ENCODE measurements at places on chromosomes 12 and 14.

- peak; percentile 71 for DNase-seq
Measured at GRCh38 chr14:91745344-91745743, 13.5 kb upstream of the CATSPERB start.

- no peak for DNase-seq
Measured at GRCh38 chr14:20332431-20332787, 670 bp downstream of the CCNB1IP1 start.

DNA sequence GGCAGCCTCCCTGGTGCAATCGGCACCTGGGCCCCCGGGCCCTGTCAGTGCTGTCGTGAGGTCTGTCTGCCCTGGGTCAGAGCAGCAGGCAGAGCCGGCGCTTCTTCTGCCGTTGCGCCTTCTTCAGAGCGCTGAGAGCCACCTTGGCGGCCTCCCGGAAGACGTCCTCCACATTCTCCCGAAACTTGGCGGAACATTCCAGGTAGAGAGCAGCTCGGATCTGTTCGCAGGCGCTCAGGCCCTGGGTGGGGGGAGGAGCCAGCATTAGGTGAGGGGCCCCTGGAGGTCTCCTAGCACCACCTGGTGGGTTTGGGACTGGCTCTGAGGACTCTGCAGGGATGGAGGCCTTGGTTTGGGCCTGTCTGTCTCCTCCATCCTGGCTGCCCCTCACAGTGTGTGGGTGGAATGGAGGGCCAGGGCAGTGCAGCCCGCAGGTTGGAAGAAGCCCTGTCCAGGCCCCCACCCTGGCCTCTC is 14.0 kb downstream of the RHOF start:
- DNase-seq, result no peak

DNA sequence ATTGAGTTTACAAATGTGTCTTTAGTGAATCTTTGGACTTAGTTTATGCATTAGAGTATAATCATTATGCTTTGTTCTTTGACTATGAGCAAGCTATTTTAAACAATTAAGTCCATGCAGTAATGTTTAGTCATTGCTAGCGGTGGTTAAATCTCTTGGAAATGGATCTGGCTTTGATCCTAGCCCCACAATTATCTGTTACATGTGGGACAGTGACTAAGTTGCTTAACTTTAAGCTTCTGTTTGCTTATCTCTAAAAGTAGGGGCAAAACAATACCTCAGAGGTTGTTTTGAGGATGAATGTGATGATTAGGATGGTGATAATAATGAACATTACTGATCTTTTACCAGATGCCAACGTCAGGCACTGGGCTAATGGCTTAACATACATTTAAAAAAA is 124.2 kb downstream of the NPAS3 start:
- no peak for DNase-seq

DNA sequence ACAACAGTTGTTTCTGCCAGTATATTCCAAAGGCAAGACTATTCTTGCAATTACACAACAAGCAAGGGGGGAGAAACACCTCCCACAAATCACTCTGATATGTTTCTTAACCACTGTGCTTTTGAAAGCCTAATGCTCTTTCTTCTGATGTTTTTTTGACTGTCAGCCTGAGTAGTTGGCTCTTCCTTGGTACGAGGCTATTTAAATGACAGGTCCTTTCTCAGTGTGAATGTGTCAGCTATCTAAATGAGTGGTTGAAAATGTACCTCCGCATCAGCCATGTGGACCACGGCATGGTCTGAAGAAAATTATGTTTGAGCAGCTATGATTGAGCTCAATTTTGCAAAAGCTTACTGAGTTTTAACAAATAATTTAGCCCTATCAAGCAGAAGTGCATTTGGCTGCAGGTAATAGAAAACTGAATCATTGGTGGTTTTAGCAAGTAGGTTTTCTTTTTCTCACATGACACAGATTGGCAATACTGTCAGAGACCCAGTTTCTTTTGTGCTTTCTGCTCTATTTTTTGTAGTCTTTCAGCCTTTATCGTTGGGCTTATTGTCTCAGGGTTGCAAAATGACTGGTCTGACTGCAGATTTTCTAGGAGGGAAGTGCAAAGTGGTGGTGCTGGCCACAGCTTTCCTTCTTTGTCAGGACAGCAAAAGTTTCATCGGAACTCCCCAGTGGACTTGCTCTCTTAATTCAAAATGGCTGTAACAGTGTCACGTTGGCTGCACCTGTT is 162.8 kb downstream of the RGS6 start:
- DNase-seq, result no peak

- DNase-seq, result peak; percentile 74
Measured at GRCh38 chr12:1130164-1130563, 139.1 kb downstream of the ERC1 start.

DNA sequence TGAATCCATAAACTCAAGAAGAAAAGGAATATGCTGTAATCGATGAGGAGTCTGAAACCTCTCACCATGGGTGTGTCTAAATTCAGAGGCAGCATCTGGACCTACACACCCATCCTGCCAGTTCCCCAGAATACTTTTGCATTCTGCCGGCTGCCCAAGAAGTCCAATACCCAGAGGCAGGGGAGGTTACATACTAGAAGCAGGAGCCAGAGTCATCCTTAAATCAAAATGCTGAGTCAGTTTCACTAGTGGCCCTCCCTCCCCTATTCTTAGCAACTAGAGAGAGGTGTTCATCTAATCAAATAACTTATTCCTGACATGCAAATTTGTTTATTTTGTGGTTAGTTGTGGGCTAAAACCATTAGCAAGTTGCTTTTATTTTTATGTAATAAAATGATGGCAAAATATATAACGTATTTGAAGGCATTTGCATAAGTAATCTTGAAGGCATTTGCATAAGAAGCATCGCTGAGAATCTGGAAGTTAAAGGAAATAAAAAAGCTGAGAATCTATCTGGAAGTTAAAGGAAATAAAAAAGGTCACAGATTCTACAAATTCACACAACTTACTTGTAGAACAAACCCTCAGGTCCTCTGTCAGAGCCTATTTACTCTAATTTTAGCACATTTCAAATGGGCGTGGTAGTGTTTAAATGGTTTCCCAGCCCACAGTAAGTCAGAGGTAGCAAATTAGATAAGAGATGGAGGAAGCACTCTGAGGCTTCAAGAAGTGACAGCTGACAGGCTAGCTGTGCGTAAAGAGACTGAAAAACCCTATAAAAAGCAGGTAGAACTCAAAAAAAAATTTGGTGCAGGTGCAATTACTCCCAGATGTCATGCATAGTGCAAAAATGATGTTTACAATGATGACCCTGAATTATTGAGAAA is 7.8 kb downstream of the BHLHE41 start:
- DNase-seq, result no peak

DNA sequence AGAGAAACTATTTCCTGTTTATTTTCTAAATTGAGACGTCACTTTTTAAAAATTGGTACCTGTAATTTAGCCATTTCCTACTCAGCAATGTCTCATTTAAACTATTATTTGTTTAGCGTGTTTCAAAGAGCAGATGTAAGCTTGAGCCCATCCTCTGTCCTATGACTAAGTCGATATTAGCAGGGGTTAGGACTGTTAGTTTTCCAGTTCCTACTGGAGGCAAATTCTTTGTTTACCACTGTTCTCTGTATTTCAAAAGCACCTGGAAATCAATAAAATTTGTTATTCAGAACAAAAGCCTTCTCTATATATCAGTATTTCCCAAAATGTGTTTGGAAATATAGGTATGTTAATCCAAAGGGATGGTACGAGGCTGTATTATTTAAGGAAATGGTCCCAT is 42.4 kb downstream of the MDM2 start:
- no peak for DNase-seq

- DNase-seq, result no peak
Measured at GRCh38 chr12:69639400-69640016, 28.8 kb upstream of the LRRC10 start.

DNA sequence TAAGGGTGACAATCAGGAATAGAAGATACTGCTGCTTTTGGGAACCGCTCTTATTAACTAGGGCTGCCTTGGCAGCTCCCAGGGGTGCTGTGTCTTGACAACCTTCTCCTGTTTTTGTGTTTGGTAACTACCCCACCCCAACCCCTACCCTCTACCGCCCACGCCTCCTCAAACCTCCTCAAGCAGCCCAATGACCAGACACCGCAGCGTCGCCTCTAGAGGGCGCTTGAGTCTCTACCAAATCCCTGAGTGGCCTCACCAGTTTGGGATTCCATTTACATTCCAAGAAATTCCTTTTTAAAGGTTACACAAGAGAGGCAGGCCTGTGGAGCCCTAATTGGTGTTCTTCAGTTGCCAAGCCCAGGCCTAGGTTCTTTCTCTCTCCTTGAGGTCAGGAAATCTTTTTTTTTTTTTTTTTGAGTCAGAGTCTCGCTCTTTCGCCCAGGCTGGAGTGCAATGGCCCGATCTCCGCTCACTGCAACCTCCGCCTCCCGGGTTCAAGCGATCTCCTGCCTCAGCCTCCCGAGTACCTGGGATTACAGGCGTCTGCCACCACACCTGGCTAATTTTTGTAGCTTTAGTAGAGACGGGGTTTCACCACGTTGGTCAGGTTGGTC is 72.4 kb upstream of the USP44 start:
- peak; percentile 82 for DNase-seq

- peak; percentile 51 for DNase-seq
Measured at GRCh38 chr12:94648578-94648977, 1.8 kb downstream of the TMCC3 start.

GRCh38 chr14:67668559-67668958 is 5.9 kb downstream of the VTI1B start:
- DNase-seq, result no peak

GRCh38 chr12:2003676-2004112 is 563 bp downstream of the DCP1B start:
- DNase-seq, result no peak

GRCh38 chr14:66802962-66803361 is 295.0 kb downstream of the GPHN start:
- DNase-seq, result no peak

GRCh38 chr12:15206831-15207389 is 14.3 kb downstream of the RERG start:
- DNase-seq, result no peak

GRCh38 chr12:57731411-57732080 is 7.0 kb downstream of the AGAP2 start:
- DNase-seq, result no peak
